ENCODE measurements at places on chromosomes 11 and 22.

GRCh38 chr11:94788396-94788795, 20.2 kb downstream of the AMOTL1 start:
- no peak for DNase-seq

DNA sequence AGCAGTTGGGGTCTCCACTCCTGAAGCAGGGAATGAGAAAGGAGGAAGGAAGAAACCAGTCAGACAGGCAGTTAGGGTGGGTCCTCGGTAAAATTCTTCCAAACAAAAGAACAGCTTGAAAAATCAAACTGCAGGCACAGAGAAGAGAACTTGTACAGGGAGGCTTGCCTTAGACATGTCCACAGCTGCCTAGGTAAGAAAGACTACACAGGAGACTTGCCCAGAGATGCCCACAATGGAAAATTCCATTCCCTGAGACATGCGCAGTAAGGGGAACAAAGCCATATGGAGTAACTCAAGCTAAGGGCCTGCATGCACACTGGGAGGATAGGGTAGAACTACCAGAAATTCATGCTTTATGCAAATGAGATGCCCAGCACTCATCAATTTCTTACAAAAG, 9.8 kb downstream of the KCNJ11 start:
- no peak for DNase-seq

DNA sequence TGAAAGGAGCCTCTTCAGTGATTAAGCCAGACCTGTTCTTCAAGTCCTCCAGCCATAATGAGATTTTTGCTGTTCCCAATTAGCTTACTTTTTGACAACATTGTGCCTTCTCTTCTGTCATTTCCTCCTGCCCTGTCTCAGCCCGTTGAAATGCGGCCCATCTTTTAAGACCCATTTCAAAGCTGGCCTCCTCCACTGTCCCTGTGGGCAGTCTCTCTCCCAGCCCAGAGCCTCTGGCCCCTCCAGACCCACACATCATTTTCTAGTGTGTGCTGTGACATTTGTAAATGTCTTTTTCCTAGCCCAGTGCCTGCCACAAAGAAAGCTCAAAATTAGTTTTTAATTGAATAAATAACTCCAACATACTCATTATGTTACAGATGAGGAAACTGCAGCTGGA, 70.9 kb downstream of the BUD13 start:
- no peak for DNase-seq

- no peak for DNase-seq
Observed at GRCh38 chr22:29016067-29016938, 45.3 kb downstream of the C22orf31 start.

- no peak for DNase-seq
Observed at GRCh38 chr11:61472868-61473267, 35.7 kb upstream of the LRRC10B start.

- peak; percentile 75 for DNase-seq
Observed at GRCh38 chr22:36221799-36222751, 17.3 kb downstream of the APOL2 start.

- no peak for DNase-seq
Observed at GRCh38 chr11:102546923-102547471, 16.4 kb upstream of the MMP7 start.

- no peak for DNase-seq
Observed at GRCh38 chr11:59079086-59079485, 7.0 kb upstream of the GLYATL1B start.

GRCh38 chr11:75279273-75279672, 38.7 kb downstream of the TPBGL start:
- DNase-seq: no peak

GRCh38 chr22:39349506-39349966, 255 bp upstream of the SYNGR1 start:
- DNase-seq: peak; percentile 36

- peak; percentile 22 for DNase-seq
Observed at GRCh38 chr11:81870066-81870412, 863.6 kb downstream of the FAM181B start.

- no peak for DNase-seq
Observed at GRCh38 chr22:23970816-23971486, 3.3 kb downstream of the DDT start.

DNA sequence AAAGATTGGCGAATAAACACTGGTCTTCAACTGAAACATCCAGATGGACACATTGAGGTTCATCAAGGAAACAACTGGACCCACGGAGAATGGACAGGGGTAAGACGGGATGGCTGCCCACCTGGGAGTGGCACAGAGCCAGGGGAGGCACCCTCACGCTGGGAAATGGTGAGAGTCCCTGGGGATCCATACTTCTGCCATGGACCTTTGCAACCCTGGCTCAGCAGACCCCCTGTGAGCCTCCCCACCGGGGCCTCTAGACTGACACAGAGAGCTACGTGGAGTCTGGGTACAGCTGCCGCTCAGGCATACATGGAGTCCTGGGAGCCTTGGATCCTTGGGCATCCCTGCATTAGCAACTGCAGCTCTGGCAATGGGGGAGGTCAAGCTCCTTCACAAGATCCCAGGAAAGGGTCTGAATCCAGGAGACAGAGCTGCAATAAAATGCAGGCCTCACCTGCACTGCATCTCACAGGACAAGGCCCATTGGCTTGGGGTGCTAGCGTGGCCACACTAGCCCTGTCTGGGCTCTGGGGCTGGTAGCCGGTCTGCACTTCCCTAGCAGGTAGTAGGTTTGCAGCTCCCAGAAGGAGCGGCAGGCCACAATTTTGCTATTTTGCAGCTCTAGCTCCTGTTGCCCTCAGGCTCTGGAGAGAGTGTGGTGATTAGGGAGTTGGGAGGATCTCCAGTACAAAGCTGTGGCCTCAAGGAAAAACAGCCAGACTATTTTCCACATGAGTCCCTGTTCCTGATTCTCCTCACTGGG, 496.4 kb upstream of the LRRC4C start:
- no peak for DNase-seq

Data from activated CD4-positive, alpha-beta T cell treated with anti-CD3 and anti-CD28 coated beads for 36 hours (primary cell).